ENCODE measurements at places on chromosomes 1 and 21.
A peak's percentile ranks its signal among the peaks of the same experiment; 100 is the strongest.

DNA sequence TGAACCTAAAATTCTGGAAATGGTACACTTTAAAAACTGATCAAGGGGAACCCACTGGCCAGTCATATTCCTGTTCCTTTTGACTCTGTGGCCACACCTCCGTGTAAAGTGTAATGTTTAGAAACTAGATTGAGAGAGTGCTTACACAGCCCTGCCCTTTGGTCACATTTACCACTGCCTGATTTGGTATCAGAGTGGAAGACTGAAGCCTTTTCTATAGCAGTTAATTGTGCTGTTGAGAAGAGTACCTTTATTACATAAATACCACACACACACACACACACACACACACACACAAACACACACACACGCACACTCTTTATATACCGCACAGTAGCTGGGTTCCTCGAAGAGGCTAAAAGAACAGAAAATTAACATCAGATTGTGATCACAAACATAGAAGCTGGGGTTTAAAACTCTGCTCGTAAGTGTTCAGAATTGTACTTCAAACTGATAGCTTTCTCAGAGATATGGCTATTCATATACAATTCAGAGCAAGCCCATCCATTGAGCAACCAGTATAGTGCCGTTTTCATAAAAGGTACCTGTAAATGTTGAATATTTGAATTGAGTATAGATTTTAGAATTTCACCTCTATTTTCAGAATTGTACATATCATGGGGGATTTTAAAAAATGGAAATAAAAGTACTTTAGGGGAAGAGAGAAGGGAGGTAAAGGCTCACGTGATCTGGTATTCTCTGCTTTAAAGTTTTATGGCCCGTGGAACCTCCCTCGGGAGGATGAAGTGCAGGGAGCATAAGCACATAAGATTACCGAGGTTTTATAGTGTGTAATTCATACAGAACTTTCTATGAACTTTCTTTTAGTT is 37.5 kb downstream of the CAMTA1 start:
- DNase-seq = no peak

- DNase-seq = no peak
Observed at GRCh38 chr1:54402896-54403295, 3.3 kb downstream of the SSBP3 start.

GRCh38 chr1:173249349-173249748 is 42.2 kb upstream of the TNFSF4 start:
- DNase-seq = peak; percentile 49

DNA sequence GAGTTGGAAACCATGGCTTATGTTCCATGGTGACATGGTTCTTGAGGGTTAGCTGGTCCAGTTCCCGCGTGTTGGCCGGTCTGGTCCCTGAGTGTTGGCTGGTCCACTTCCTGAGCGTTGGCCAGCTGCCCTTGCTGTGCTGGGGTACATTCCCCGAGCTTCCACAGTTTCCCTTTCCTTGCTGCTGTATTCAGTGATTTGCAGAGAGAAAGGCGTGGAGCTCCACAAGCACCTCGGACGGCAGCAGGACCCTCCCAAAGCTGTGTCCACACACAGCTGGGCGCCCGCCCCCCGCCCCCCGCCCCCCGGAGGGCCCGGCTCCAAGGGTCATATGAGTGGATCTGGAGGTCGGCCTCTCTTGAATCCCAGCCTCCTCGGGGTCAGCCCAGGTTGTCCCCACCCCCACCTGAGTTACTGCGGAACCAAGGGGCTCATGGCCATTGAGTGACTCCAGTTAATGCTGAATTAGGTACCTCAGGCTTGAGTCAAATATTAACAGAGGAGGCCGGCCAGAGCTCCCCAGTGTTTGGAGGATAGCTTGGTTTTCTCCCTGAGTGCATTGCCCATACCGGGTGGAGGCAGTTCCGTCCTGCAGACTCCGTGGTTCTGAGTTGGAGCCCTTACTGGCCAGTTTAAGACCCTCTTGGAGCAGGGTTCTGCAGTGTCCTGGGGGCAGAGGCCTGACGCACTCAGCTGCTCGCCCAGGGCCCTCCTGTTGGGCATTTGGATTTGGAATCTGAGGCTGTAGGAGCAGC is 18.4 kb downstream of the COL18A1 start:
- no peak for DNase-seq

- no peak for DNase-seq
Observed at GRCh38 chr1:200962631-200963030, 60.9 kb downstream of the KIF21B start.

DNA sequence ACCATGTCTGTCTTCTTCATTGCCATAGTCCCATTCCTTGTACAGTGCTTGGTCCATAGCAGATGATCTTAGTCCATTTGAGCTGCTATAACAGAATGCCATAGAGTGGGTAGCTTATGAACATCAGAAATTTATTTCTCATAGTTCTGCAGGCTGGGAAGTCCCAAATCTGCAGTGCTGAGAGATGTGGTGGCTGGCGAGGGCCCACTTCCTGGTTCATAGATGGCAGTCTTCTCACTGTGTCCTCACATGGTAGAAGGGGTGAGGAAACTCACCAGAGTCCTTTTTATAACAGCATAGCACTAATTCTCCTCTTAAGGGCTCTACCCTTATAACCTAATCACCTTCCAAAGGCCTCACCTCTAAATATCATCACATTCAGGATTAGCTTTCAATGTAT is 23.1 kb upstream of the RAP1A start:
- DNase-seq = no peak

GRCh38 chr1:77063118-77063517 is 156.1 kb downstream of the PIGK start:
- no peak for DNase-seq

DNA sequence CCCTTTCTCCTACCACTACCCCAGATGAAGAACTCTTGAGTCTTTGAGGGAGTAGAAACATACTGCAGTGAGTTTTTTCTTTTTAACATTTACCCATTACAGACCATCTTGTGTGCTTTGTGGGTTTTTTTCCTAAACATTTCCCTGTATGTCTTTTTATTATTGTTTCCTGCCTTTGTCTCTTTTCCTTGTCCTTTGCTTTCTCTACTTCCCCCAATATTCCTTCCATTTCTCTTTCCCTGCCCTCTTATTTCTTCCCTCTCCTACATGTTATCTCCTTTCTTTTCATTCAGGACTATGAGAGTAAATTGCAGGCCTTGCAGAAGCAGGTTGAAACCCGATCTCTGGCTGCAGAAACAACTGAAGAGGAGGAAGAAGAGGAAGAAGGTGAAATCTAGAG is 79.1 kb upstream of the PGD start:
- no peak for DNase-seq

- no peak for DNase-seq
Observed at GRCh38 chr1:107175102-107175909, 34.5 kb downstream of the NTNG1 start.

GRCh38 chr21:42779431-42779861 is 99.9 kb downstream of the WDR4 start:
- no peak for DNase-seq

- DNase-seq = no peak
Observed at GRCh38 chr1:33005838-33006421, 30.8 kb downstream of the AK2 start.

DNA sequence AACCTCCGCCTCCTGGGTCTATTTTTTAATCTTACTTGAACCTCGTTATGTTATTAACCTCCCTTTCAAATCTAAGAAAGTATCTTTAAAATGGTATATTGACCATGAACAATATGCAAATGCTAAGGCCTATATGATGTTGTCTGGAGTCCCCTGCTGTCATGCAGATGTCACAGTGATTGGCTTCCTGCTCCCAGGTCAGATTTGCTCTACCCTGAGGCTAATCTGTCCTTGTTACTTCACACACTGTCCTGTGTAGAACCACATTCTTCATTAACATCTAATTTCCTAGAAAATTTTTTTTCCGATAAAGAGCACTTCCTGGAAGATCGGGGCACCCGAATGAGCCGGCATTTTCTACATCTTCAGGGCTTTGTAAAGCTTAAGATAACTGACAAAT is 306.6 kb downstream of the MRPL39 start:
- DNase-seq = no peak

- DNase-seq = no peak
Observed at GRCh38 chr1:219206350-219206749, 32.7 kb downstream of the LYPLAL1 start.

GRCh38 chr21:14685568-14685967 is 139.5 kb upstream of the SAMSN1 start:
- no peak for DNase-seq

All from LHCN-M2 (cell line).